ENCODE measurements at places on chromosomes 11 and 22.

DNA sequence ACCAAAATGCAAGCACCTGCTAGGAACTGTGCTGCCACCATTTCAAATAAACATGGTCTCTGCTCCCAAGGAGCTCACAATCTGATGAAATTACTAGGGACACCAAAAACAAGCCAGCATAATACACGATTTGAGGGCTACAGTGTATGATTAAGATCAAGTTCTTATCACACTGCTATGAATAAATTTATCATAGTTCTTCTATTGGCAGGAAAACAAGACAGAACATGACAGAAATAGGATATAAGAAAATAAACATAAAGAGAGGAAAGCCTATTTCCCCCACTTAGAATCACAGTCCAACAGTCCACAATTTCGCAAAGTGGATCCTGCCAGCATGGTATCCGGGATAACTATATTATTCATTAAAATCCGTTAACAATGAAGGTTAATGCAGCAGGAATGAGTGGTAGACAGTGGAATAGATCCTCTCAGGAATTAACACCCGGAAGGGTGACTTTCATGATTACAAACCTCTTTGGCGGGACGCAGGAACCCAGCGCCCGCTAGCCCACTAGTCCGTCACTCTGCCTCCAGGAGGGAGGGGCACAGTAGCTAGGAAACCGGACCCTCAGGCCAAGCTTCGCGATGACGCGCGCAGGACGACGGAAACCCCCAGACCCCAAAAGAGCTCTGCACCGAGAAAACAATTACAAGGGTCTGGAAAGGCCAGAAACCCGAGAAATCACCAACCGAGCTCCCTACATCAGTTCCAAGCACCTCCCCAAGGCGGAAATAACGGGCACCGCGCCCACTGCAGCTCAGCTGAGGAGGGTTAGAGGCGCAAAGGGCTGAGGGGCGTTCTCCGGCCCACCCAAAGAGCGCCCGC, 607 bp downstream of the CCDC82 start:
- peak; percentile 83 for DNase-seq

DNA sequence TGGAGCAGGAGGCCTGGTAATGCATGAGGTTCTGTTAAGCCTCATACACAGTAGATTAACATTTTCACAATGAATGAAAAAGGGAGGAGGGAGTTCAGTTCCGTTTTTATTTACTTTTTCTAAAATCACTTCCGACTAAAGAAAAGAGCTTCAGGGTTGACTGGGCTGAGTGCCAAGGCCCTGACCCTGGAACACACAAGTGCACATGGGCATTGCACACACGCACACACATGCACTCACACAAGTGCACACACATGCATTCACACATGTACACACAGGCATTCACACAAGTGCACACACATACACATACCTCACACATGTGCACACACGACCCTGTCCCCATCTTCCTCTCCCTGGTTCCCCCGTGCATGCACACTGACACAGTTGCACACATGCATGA, 303.3 kb downstream of the BRD1 start:
- DNase-seq, result no peak

GRCh38 chr11:126638648-126639047, 283.2 kb downstream of the ST3GAL4 start:
- DNase-seq, result no peak

DNA sequence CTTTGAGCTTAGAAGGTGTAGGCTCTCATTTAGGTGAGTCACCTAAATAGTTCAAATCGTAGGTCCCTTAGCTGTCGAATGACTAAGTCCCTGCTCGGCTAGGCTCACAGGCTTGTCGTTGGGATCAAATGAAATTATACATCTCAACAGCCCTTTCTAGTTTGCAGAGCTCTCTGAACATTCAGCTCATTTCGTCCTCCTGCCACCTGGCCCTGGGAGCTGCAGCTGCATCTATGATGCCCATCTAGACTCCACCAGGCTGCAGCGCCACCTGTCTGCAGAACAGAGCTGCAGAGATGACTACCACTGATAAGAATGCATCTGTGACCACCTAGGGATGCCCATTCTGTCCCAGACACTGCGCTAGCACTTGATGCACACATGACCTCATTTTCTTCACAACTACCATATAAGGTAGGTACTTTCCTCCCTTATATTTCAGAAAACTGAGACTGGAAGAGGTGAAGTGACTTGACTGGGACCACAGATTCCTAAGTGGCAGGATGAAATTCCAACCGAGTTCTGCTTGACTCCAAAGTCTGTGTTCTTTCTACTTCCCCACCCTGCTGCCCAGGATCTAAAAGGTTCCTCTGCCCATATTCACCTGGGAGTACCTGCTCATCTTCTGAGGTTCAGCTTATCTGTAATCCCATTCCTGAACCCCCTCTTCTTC, 141.1 kb upstream of the NARS2 start:
- no peak for DNase-seq

GRCh38 chr11:71566081-71566620, 788 bp downstream of the KRTAP5-10 start:
- DNase-seq, result no peak

DNA sequence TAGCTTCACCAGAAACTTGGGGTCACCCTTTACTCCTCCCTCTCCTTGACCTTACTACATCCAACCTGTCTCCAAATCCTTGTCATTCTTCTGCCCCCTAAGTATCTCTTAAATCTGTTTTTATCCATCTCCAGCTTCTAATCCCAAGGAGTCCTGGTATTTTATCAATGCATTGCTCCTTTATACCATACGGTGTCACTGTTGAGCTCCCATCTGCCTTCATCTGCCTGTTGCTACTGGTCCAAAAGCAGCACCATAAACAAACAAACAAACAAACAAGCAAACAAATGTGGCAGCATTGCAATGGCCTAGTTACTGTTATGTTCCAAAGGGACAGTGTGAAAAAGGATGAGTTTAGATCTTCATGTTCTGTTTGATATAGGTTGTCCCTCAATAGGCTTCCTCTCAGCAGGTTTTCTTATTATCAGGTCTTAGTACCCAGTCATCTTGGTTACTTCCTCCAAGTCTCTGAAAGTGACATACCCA, 34.2 kb downstream of the DNHD1 start:
- no peak for DNase-seq

DNA sequence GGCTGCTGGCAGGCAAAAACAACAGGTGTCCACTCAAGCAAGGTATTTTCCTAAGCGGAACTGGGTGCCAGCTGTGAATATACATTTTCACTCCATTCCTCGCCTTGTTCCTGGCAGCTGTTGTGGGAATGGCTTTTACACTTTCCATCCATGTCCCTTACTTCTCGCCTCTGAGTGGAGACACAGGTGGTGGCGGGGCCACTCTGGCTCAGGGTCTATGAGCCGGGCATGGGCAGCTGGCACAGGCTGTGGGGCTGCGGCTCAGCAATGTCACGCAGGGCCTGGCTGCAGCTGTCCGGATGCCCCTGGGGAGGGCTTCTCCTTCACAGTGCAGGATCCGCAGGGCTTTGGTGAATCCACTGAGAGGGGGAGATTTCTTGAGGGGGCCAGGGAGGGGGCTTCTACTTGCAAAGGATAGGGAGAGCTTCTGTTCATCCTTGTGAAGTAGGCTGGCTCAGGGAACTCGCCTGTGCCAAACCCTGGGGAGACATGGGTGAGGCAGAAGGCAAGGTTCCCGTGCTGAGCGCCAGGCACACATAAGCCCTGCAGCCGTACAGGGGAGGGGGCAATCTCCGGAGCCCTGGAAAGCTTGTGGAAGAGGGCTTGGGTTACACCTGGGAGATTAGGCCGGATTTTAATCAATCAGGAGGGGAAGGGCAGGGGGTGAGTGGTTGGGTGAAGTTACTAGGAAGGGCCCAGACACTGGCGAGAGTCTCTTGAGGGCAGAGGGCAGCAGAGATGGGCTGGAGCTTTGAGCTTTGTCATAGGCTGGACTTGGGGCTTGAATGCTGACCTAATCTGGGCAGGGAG, 45.7 kb downstream of the KCNQ1OT1 start:
- DNase-seq, result peak; percentile 76

DNA sequence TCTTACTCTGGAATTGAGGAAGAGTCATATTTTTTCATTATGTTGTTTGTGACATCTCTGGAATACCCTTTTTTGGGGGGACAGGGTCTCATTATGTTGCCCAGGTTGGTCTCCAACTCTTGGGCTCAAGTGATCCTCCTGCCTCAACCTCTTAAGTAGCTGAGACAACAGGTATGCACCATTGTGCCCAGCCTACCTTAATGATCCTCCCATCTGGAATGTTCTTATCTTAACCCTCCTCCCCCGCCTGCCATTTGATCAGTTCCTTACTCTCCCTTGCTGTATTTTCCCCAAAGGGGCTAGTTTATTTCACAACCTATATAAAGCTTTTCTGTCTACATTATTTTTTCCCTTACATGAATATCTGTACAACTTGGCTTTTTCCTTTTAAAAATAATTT, 594.7 kb downstream of the METTL15 start:
- DNase-seq, result no peak

GRCh38 chr11:14361951-14362350, 3.0 kb upstream of the RRAS2 start:
- DNase-seq, result no peak

GRCh38 chr11:35558513-35558912, 33.1 kb upstream of the PAMR1 start:
- DNase-seq, result no peak

DNA sequence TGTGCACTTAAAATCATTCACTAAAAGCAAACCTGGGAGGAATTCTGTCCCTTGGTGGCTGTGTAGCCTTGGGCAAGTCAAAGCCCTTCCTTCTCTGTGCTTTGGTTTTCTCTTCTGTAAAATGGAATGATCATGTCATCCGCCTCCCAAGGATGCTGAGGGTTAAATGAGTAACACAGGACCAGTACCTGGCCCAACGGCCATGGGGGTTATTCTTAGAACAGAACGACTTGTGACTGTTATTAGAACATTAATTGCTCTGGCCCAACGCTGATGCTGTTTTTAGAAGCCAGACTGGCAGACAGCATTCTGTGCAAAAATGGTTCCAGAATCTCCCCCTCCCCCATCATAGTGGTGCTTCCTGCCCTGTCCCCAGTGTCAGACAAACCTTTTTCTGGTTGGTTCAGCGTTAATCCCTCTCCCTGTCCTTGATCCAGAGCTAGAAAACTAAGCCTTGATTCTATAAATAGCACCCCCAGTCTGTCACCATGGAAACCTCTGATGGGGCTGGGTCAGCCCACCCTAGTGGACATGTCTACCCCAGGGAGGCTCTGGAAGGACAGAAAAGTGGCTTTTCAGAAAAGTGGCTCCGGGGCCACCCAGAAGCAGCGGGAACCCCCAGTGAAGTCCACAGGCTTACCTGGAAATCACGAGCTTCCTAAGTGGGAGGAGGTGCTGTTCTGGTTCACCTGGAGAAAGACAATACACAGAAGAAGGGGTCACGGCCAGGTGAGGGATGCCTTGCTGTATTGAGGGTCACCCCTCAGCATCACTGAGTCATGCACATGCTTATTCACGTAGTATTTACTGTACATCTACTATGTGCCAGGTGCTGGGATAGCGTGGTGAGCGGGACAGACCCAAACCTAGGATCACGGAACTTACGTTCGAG, 15.5 kb upstream of the TFIP11 start:
- DNase-seq, result no peak

DNA sequence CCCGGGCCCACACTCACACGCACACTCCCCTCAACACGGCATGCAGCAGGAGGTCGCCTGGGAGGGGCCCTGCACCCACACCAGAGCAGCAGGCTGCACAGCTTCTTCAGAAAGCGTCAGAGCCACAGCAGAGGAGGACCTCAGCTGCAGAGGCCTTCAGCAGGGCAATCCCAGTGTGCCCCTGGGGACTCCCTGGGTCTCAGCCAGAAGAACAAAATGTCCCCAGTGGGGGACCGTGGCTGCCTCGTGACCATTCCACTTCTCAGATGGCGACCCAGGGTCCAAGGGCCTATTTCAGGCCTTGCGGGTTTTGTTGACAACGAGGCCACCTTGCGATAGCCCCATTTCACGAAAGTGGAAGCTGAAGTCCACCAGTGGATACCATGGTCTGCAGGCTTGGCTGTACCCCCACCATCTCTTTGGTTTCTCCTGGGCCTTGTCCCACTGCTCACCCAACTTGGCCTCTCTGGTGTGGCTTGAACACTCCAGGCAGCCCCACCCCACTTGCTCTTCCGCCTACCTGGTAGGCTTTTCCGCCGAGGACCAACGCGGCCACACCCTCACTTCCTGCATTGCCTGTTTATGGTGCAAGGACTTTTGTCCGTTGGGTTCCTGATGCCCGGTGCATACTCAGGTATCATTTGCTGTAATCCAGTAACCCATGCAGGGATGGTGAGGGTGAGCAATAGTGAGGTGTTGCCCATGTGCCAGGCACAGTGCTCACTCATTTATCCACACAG, 38.1 kb downstream of the MB start:
- DNase-seq, result no peak

GRCh38 chr11:88704485-88704884, 361.3 kb downstream of the GRM5 start:
- DNase-seq, result no peak

- DNase-seq, result no peak
These were observed 252.6 kb downstream of the BRD1 start for GRCh38 chr22:49574881-49575702.

DNA sequence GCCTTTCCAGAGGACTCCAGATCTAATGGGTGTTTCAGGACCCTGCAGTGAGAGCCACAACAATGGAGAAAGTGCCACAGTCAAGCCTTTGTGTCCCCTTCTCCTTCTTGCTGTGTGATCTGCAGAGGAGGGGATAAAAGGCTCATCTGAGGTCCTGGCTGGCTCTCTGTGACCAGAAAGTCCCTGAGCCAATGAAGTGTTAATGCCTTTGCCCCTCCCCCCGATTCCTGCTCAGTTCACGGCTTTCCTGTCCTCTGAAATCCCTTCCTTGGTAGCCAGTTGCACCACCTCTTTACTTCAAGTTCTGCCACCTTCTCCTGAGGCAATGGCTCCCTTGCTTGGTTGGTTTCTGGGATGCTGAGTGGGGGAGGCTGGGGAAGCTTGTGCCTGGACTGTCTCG, 47.6 kb downstream of the FLI1 start:
- DNase-seq, result no peak

DNA sequence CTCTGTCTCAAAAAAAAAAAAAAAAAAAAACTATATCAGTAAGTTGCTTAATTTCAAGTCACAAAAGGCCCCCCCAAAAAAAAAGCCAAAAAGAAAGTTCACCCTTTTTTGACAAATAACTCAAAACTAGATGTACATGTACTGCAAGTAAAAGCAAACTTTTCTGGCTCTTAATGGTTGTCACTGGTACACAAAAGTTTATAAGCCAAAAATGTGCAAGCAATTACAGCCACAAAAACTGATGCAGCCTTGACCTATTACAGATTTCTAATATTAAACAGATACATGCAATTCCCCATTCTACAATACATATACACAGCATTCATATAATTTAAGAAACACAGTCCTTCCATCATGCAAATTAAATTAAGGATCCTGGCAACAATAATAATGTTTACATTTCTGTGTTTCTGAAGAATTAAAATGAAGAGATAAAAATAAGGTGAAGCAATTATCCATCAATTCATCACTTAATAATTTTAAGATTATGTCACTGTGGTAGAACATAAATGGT, 18.6 kb downstream of the PICALM start:
- no peak for DNase-seq

GRCh38 chr22:47279337-47279736, 516.9 kb downstream of the TBC1D22A start:
- DNase-seq, result no peak

- DNase-seq, result no peak
These were observed 8.1 kb downstream of the SCN2B start for GRCh38 chr11:118168316-118168715.

GRCh38 chr22:50452649-50453048, 22.2 kb downstream of the SBF1 start:
- no peak for DNase-seq
